Uterus (tissue), 4 donors: ENCODE measurements at places on chromosomes 3 and 15. TPM values are rescaled to one million over a fixed set of nuclear protein-coding genes. Genes with fewer than 3 reads are reported as not detected.

DNA sequence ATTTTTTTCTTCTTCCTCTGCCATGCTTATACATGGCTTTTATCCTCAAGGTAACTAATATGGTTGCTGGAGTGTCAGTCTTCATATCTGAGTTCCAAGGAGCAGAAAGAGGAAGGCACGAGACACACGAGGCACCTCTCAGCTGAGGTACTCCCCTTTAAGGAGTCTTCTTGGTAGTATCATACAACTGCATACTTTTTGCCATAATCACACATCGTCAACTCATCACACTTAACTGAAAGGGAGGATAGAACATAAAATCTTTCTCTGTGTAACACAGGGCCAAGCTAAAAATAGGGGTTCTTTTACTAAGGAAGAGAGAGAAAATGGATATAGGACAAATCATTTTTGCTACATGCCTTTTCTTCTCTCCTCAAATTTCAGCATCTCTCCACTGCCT, 104.2 kb downstream of the OXSM start:
- DNase-seq: no peak

DNA sequence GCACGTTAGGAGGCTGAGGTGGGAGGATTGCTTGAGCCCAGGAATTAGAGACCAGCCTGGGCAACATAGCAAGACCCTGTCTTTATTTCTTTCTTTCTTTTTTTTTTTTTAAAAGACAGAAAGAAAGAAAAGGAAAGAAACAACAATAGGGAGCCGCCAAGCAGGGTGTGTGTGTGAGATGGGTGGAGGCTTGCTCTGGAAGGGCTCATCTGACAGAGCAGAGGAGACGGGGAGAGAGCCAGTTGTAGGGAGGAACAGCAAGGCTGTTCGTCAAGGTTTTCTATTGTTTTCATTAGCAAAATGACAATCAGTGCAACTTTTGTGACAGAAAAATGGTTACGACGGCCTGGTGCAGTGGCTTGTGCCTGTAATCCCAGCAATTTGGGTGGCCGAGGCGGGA, 69.3 kb downstream of the CDC25A start:
- DNase-seq: no peak

GRCh38 chr3:101383156-101383575, 62.8 kb upstream of the IMPG2 start:
- peak; percentile 49 for DNase-seq

GRCh38 chr3:60363817-60364216, 887.4 kb downstream of the FHIT start:
- DNase-seq: no peak

C2CD4B gene
- not detected for total RNA-seq

MBD4 gene
- total RNA-seq: 13.8 TPM
